Activated CD4-positive, alpha-beta T cell treated with anti-CD3 and anti-CD28 coated beads, Interleukin-2, amount 10 ng/mL, durations not matched to agents 7 days and 5 days (primary cell): ENCODE measurements at places on chromosomes 12 and 14. TPM values are rescaled to one million over a fixed set of nuclear protein-coding genes. Genes with fewer than 3 reads are reported as not detected.

DNA sequence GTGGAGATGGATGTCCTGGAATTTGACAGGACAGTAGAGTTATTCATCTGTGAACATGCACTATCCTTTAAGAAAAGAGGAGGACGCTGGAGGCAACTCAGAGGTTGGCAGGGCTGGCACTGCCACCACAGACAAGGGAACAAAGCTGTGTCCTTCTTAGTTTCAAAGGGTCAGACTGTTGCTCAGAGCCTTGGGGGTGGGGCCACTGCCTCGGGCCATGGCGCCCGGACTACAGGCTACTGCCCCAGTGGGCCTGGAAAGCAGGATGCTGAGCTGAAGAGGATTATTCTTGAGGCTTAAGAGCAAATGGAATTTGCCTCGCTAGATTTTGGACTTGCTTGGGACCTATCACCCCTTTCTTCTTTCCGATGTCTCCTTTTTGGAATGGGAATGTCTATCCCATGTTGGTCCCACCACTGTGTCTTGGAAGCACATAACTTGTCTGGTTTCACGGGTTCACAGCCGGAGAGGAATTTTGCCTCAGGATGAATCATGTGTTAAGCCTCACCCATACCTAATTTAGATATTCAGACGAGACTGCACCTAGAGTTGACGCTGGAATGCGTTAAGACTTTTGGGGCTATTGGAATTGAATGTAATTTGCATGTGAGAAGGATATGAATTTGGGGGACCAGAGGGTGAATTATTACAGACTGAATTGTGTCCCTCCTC, 114.8 kb upstream of the RFLNA start:
- no peak for DNase-seq

- no peak for DNase-seq
Observed at GRCh38 chr12:70052931-70053497, 190.2 kb upstream of the CNOT2 start.

GRCh38 chr12:14915736-14916135, 22.6 kb downstream of the ERP27 start:
- DNase-seq: no peak

- DNase-seq: no peak
Observed at GRCh38 chr12:19045426-19045825, 84.1 kb upstream of the PLEKHA5 start.

GRCh38 chr12:104297477-104298113, 5.9 kb upstream of the EID3 start:
- no peak for DNase-seq

- no peak for DNase-seq
Observed at GRCh38 chr12:30882706-30883105, 43.8 kb upstream of the TSPAN11 start.

GRCh38 chr12:614411-614970, 48.8 kb downstream of the NINJ2 start:
- DNase-seq: peak; percentile 32

DNA sequence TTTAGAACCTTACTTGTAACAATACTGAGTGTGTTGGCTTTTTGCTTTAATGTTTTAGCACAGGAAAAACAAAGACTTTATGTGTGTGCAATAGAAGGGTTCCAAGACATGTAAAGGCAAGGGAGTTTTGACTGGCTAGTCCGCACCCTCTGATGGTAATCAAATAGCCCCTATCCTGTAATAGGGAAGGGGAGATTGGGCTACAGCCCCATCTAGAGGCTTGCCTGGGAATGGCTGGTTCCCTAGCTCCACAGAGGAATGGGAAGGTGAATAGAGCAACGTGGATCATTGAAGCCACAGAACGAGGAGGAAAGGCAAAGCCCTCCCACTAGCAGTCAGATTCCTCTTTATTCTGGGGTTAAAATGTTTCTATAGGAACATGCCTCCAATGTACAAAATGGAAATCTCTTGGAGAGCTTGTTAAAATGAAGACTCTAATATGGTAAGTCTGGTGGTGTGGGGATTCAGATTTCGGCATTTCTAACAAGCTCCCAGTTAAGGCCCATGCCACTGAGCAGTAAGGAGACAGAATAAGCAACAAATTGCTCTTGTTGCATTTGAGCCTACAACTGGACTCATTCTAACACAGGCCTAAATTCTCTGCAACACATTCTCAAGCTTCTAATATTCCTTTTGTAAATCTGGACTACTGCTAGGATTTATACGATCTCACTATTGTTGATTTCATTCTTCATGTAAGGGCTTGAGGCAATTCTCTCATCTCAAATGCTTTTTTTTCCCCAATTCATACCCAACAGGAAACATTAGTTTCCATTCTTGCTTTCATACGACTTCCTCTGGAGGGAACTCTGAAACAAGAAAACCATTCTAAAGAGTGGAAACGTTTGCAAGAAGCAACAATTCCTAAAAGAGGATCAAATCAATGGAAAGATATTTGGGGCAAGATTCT, 57.1 kb downstream of the NIN start:
- DNase-seq: peak; percentile 24

- no peak for DNase-seq
Observed at GRCh38 chr14:105978618-105979295, 452.4 kb downstream of the TMEM121 start.

PCED1B gene
- 58.7 TPM for total RNA-seq

- no peak for DNase-seq
Observed at GRCh38 chr14:85281921-85282320, 248.0 kb upstream of the FLRT2 start.

GRCh38 chr12:58616618-58617017, 303.7 kb downstream of the LRIG3 start:
- DNase-seq: no peak

KLHDC2 gene
- total RNA-seq: 31.5 TPM

GRCh38 chr14:28138341-28138740, 628.2 kb upstream of the FOXG1 start:
- DNase-seq: no peak

RD3L gene
- not detected for total RNA-seq

DNA sequence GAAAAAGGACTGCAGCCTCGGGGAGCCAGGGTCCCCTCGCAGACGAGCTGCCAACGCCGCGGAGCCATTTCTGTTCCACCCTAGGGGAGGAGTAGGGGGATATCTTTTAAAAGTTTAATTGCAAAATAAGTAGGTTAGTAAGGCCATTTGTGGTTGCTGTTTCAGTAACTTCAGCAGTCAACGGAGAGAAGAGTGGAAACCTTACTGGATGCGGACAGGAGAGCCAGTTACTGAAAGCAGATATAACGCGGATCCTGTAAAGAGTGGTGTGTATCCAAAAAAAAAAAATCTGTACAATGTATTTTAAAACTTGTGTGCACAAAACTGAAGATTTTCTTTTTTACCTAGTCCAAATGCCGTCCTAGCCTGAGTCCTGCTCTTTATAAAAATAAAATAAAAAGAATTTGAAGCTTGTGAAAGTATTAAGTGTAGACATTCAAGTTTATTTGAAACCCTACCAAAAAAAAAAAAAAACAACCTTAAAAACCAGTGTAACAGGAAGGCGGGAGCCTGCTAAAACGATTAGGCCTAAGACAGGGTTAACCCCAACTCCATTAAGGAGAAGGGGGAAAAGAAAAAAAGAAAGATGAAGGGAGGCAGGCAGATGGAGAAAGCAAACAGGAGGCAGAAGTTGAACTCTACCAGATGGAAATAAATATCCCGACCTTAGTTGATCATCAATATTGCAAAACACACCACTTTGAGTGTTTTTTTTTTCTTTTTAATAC, 1.0 kb upstream of the BTG1 start:
- no peak for DNase-seq

PLEKHG7 gene
- not detected for total RNA-seq

C1QL4 gene
- not detected for total RNA-seq

DNA sequence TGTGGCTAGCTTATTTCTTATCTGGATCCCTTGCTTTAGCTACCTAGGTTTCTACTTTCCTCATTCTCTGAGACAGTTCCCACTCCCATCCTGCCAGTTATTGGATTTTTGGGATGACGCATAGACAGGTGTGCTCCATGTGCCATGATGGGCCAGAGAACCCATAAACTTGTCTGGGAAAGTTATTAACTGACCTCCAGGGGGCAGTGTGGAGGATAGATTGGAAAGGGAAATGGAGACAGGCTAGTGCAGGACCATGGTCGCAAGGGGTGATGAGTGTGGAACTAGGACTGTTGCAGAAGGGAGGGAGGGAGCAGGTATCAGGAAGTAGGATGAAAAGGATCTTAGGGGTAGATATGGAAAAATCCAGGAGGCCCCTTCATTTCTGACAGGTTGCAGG, 80.3 kb downstream of the ESRRB start:
- peak; percentile 54 for DNase-seq

PRIMA1 gene
- total RNA-seq: not detected

DNA sequence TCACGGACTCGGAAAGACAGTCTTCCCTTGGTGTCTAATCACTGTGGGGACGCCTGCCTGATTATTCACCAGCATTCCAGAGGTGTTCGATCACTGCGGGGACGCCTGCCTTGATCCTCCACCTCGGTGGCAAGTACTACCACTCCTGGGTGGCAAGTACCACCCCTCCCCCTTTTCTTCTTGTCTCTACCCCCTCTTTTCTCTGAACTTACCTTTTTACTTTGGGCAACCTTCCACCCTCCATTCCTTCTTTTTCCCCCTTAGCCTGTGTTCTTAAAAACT, 12.0 kb upstream of the LGMN start:
- no peak for DNase-seq
